ENCODE measurements at places on chromosomes 5 and 9.
A peak's percentile ranks its signal among the peaks of the same experiment; 100 is the strongest.

GRCh38 chr9:125603478-125604021 lies 103.5 kb downstream of the MAPKAP1 start:
- DNase-seq: no peak

DNA sequence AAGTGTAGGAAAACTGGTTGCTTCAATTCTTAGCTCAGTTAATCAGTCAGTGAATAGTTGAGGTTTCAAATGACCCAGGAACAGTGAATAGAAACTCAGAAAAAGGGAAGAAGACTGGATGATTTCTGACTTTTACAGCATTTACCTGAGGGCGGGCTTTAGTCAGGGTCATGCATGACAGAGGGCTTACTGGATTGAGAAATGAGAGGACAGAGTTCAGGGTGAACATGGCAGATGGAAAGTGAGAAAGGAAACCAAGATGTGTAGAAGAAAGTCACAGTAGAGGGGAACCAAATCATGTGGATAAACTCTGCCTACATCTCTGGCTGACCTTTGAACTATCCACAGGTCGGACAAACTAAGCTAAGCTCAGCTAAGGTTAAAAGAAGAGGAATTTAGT lies 596.0 kb downstream of the SEMA5A start:
- DNase-seq: no peak

- no peak for DNase-seq
These were observed 158.0 kb downstream of the CDK5RAP2 start for GRCh38 chr9:120421977-120422376.

DNA sequence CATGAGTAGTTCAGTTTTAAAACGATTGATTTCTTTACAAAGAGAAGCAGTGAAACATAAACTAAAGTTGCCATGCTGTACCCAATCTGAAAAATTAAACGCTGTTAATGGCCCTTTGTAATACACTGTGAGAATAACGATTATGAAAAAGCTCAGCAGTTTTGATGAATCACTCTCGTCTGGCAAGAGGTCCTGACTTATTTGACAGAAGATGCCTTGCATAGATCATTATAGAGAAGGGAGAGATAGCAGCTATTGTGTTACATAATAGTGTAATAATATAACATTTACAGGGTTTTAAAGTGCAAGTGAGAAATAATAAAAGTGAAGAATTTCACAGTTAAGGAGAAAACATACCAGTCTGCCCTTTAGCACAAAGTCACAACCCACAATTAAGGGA lies 361.5 kb upstream of the CDH10 start:
- DNase-seq: peak; percentile 62

GRCh38 chr5:39446231-39446630 lies 21.5 kb upstream of the DAB2 start:
- no peak for DNase-seq

GRCh38 chr5:148687427-148687826 lies 33.1 kb upstream of the HTR4 start:
- no peak for DNase-seq

DNA sequence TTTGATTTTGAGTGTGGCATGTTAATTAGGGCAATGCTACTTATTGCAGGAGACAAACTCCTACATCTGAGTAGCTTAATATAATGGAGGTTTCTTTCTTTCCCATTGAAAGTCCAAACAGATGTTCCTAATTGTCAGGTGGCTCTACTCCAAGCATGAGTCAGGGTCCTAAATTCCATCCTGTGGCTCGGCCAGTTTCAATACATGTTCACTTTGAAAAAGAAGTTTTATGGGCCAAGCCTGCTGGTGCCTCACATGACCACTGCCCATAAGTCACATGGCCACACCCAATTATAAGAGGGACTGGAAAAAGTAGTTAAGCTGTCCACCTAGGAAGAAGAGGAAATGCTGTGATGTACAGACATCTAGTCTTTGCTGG lies 170.4 kb downstream of the ARRDC3 start:
- no peak for DNase-seq

- DNase-seq: no peak
These were observed 24.6 kb downstream of the CAMK2A start for GRCh38 chr5:150264667-150265603.

- DNase-seq: no peak
These were observed 1.2 kb downstream of the FGF18 start for GRCh38 chr5:171420431-171421241.

DNA sequence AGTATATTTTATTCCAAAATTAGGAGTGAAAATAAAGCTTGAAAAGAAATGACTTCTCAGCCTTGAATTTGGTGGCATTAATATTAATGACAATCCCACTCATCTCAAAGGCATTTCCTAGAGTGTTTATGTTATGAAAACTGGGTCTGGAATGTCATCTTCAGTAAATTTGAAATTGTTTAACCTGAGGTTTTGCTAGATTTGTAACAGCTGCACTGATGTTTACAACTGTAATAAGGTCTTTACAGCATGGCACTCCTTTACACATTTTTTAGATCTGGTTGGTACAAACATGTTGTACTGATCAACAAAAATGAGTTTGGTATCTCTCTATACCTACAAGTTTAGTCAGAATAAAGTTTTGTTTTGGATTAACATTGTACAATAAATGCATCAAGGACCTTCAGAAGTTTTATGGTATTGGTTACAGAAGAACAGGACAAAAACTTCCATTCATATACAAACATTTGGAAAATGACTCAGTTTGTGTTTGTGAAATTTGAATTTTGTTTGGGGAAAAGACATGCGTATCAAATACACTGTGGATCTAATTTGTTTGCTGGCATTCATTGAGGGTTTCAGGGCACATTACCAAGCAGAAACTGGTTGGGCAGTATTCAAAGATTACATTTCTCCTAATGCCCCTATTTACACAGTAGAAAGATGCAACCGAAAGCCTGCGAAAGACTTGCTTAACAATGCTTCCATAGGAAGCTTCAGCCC lies 11.6 kb downstream of the FANCC start:
- no peak for DNase-seq

GRCh38 chr5:105836887-105837286 lies 1833.8 kb downstream of the EFNA5 start:
- no peak for DNase-seq

DNA sequence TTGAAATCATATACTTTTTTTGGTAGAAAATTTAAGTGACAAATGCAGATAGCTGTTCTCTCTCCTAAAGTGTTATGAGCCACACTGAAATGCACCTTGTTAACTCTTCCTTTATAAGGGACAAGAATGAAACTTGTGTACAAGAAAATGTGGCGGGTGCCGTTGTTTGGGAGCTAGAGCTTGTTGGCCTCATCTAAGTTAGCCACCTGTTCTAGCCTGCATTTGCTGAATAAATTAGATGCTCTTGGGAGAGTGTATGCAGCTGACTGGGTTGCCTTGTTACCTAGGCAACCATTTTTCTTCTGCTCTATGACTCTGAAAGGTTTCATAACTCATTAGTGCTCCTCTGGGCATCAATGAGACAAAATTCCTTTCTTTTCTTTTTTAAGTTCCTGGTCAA lies 174.3 kb downstream of the TAF11L14 start:
- peak; percentile 96 for DNase-seq

- DNase-seq: no peak
These were observed 146.8 kb upstream of the TBC1D2 start for GRCh38 chr9:98402019-98402840.

DNA sequence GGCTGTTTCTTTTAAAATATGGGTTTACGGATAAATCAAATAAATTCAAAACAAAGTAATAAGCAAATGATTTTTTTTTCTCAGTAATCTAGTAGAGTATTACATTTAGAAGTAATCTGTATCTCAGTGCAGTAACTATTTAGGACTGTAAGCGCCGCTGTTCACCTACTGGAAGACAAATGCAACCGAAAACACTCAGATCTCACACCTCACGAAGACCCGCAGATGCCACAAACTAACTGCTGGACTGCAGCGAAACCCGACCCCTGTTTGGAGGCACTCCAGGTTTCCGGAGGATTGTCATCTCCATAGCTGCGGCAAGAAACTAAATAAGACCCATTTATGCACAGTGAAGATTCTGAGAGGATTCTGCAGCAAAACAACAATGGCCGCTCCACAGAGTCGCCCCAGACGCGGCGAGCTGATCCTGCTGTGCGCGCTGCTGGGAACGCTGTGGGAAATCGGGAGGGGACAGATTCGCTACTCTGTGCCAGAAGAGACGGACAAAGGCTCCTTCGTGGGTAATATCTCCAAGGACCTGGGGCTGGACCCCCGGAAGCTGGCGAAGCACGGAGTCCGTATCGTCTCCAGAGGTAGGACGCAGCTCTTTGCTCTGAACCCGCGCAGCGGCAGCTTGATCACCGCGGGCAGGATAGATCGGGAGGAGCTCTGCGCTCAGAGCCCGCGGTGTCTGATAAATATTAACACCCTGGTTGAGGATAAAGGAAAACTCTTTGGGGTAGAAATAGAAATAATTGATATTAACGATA lies at the start of gene PCDHGA8:
Gene PCDHGA8 (plus strand): TSS at position 205 of the 770 bp plus-strand sequence. CDS start 181 bp downstream, at position 386.
- no peak for DNase-seq

DNA sequence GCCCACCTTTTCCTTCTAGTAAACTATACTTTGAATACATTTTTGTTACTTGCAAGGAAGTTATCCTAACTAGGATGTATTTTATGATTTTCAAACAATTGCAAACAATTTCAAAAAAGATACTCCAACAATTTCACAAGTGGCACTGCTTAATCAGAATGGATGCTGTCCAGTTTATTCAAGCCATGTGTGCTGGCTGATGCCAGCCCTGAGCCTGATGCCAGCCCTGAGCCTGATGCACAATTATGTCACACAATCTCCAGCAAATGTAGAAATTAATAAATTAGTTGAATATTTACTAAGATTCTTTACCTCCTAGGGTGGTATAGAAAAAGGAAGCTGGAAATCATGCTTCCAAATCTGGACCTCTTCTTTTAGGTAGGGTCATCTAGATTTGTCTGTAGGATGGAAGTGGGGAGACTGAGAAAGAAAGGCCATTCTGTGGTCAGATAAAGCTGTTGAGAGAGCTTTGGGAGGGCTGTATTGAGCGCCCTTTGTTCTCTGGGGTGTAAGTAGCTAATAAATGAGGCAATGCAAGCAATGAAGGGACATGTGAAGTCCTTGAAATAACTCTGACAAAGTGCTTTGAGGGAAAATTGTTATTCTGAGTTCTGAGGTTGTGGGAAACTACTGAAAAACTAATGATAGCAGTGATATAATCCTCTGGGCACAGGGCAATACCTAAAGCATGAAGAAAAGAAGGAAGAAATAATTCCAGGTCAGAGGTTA lies 5.8 kb upstream of the C6 start:
- DNase-seq: no peak
